ENCODE measurements at places on chromosomes 4 and X.

DNA sequence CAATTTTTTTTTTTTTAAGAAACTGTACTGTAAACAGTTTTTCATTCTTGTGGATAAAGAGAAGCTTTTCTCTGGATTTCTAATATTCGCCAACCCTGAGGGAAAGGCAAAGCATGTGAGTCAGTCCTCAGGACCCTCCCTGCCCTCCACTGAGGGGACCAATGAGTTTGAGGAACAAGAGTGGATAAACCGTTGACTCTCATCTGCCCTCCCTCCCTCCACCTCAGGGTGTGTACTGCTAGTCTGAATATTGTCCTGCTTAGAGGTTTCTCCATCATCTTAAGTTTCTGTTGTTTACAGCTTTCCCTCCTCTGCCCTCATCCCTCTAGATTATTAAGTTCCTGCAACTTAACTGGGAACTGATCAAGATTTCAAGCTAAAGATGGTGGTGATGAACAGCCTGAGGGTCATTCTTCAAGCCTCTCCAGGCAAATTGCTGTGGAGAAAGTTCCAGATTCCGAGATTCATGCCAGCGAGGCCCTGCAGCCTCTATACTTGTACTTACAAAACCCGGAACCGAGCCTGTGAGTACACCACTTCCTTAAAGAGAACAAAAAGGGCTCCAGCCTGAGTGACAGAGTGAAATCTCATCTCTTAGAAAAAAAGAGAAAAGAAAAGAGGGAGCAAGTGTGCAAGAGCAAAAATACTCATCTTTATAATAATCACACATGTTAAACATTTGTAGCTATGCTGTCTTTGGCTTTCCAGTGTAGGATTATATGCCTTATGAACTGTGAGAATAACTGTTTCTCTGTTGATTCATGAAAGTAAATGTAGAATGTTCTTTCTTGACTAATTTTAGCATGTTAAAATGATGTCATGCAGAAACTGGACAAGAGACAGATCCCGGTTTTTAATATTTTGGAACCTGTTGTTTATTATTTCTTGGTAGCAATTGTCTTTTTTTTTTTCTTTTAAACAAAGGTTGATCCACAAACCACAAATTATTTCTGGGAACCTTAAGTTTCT lies 11.9 kb downstream of the CA5B start:
- DNase-seq = no peak

GRCh38 chr4:68342134-68342533 lies 7.8 kb downstream of the YTHDC1 start:
- DNase-seq = no peak

- no peak for DNase-seq
Measured at GRCh38 chrX:18172970-18173369, 47.7 kb downstream of the BEND2 start.

DNA sequence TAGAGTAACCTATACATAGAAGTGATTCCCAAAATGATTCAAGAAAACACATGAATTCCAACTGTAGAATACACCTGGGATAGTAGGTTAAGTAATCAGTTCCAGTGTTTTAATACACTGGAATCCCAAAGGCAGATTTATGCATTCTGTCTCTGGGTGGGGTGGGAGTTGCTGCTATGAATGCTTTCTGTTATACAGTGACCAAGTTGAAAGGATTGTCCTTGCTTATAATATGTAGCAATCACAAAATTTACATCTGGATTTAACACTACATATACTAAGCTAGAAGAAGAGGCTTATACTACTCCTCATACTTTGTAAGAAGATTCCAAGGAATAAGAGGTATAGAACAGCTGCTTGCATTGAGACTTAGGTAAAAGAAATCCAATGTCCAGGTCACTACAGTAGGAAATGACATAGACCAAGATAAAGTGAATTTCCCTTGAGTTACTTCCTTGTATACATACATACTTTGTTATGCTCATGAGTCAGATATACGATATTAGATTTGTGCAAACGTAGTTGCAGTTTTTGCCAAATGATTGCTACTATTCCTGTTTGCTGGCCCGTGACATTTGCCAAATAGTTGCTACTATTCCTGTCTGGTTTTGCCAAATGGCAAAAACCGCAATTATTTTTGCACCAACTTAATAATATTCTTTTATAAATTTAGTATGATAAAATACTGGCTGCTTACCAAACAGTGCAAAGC lies 210.5 kb upstream of the DIAPH2 start:
- no peak for DNase-seq

DNA sequence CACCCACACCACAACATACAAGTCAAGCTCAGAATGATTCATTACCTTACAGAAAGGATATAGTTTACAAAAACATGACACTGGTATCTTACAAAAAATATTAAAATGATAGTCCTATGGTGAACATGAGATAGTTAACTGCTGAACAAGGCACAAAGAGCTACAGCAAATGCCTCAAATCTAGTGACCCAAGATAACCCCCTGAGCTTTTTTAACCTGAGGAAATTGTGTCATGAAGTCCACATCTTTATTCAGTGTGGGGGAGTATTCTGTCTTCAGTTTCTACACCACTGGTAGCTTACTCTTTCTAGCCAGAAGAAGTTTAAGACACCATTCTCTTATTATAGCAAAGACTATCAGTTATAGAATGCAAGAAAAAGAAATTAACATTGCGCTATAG lies 218.7 kb downstream of the MAPK10 start:
- no peak for DNase-seq

- no peak for DNase-seq
Measured at GRCh38 chrX:72265263-72265662, 11.8 kb downstream of the RPS4X start.

All from stimulated activated CD4-positive, alpha-beta T cell treated with anti-CD3 and anti-CD28 coated beads, Interleukin-12 subunit alpha, Interleukin-12 subunit beta, amount 100 ng/mL, for 24 hours (primary cell).